Erythroblast (primary cell): ENCODE measurements at places on chromosomes 1 and 21.

- DNase-seq, result no peak
Observed at GRCh38 chr1:184390889-184391288, 4.1 kb downstream of the C1orf21 start.

GRCh38 chr1:119727991-119728390, 16.3 kb downstream of the PHGDH start:
- DNase-seq, result no peak

DNA sequence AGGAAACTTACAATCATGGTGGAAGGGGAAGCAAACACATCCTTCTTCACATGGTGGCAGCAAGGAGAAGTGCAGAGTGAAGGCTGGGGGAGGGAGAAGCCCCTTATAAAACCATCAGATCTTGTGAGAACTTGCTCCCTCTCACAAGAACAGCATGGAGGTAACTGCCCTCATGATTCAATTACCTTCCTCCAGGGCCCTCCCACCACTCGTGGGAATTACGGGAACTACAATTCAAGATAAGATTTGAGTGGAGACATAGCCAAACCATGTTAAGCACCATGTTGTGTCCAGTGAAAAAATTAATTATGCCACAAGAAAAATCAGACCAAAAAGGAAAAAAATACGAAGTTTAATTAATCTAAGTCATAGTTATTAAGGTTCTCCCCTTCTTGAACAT, 109.5 kb downstream of the CLDN17 start:
- DNase-seq, result no peak

DNA sequence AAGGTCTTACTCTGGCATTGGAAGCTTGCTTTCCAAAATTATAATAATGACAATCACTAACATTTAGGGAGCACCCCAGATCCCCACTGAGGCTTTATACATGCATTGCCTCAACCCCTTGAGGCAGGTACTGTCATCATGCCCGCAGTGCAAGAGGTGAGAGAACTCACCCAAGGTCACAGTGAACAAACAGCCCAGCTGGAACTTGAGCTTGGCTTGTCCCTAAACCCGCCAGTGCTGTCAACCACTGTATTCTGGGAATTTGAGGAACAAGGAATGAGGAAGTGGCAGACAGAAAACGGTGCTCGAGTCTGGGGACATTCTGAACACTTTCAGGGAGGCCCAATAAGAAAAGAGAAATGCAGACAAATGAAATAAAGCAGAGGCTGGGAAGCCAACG, 34.6 kb upstream of the TLR5 start:
- no peak for DNase-seq

DNA sequence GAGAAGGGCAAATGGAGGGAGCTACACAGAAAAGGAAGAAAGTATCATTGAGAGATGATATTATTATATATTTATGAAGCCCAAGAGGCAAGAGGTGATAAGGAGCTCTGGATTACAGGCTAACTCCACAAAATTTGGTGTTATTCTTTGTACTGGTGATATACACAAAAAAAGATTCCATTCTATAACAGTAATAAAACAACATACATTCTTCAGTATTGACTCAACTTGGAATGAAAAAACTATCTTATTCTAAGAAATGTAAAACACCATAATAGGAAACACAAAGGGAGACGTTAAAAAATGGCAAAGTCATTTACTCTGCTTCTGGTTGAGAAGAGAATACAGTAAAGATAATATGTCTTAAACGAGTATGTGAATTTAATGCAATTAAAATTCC, 99.4 kb downstream of the TEX35 start:
- no peak for DNase-seq

GRCh38 chr1:157230500-157230899, 92.3 kb upstream of the ETV3 start:
- no peak for DNase-seq

DNA sequence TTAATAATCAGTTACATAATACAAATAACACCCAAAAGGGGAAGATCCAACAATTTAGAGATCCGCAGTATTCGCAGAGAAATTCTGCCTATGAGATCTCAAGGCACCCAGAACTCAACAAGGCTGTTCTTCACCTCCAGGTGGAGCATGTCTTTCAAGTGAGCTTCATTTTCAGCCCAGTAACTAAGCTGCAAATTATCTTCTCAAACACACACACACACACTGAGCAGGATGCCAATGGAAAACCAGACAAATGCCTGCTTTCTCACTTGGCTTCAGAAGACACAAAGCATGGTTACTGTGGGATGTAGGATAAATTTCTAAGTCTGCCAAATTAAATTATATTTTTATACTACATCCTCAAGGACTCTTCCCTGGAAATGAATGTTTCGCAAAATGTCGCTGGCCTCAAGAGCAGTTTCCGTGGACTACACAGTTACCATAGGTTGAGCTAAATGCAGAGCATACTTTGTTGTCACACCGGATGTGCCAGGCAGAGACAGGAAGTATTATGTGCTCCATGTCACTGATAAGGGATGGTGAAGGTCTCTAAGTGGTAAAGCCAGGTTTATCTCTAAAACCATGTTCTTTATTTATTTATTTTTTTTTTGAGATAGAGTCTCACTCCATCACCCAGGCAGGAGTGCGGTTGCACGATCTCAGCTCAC, 30.3 kb downstream of the UBR4 start:
- peak; percentile 80 for DNase-seq

DNA sequence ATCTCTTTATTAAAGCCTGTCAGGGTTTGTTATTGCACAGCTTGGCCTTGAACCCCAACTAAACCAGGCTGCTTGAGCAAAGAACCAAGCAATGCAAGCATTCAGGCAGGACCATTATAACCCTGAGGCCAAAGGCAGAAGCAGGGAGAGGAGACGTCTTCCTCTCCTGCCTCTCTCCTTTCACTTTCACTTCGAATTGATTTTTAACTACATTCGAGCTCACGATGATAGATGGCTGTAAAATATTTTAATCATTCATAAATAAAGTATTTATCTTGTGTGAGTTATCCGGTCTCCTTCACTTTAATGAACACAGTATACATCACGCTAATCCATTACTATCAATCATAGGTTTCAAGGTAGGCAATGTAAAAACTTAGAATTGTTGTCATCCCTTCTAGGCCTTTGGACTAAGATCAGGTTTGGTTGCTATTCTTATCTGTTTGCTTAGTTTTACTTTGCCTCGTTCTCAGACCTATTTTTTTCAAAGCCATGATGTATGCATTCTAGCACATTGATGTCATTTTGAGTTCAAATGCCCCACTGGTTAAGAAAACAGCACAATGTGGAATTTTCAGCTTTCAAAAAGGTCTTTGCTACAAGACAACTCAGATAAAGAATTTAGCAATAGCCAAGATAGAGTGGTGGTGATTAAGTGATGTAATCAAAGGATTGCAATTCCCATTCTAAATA, 480.2 kb upstream of the RUNX1 start:
- peak; percentile 43 for DNase-seq

- peak; percentile 65 for DNase-seq
Observed at GRCh38 chr1:100036718-100037655, 67.2 kb downstream of the SLC35A3 start.

DNA sequence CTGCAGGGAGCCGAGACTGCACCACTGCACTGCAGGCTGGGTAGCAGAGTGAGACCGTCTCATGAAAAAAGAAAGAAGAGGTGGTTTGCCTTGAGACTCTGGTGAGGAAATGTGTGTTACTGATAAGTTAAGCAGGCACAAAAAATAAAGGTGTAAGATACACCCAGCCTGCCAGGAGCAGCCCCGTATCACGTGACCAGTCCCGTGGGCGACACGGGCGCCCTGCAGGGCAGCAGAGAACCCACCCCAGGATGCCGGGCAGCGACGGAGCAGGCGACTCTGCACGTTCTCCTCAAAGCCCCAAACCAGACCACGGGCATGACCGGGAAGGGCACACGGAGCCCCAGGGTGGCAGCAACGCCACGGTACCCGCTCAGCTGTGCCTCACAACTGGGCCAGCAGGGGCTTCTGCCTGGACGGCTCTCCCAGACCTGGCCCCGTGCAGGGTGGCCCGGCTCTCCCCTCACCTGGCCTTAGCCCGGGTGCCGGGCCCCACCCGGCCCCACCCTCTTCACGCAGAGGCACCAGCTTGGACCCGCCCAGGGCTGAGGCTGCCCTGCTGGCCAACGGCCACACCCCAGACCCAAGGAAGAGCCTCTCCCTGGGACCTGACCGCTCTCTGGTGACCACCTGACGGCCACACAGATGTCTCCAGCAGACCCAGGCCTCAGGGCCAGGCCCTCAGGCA, 8.1 kb upstream of the TNFRSF4 start:
- DNase-seq, result no peak

- no peak for DNase-seq
Observed at GRCh38 chr21:29627905-29628304, 311.9 kb downstream of the GRIK1 start.

DNA sequence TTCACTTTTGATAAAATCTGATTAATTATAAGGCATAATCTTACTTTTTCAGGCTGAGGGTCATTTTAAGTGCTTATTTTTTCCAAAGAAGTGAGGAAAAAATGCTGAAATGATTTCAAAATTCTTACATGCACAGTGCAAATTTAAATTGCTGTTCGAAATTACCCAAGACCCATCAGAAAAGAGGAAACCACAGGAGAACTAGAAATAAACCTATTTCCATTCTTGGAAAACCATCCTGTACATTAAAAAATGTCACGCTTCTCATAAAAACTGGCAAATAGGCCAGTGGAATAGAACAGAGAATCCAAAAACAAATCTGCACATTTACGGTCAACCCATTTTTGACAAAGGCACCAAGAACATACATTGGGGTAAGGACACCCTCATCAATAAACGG, 414.9 kb downstream of the SMYD3 start:
- DNase-seq, result no peak

DNA sequence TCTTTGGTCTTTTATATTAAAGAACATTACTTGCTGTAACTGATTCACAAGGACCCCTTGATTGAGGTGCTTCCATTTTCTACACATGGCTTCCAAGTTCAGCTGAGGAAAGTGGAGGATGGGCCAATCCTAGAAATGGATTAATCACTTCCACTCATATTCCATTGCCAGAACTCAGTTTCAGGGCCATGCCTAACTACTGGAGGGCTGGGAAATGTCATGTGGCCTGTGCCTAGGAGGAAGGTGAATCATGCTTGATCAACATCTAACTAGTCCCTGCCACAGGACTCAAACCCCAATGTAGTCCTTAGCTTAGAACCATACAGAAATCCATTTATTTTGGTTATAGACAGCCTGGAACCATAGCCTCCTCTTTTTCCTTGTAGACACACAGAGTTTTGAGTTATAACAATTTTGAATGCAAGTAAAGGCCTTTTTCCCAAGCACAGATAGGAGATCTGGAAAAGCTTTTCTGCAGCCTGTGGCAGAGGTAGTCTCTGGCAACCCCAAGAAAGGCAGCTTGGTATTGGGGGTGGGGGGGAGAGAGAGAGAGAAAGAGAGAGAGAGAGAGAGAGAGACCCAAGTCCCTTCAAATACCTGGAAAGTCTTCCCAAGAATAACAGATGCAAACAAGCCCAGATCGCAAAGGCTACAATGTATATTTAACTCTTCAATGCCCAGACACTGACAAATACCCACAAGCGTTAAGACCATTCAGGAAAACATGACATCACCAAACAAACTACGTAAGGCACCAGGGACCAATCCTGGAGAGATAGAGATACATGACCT, 12.5 kb downstream of the MAST2 start:
- DNase-seq, result no peak

DNA sequence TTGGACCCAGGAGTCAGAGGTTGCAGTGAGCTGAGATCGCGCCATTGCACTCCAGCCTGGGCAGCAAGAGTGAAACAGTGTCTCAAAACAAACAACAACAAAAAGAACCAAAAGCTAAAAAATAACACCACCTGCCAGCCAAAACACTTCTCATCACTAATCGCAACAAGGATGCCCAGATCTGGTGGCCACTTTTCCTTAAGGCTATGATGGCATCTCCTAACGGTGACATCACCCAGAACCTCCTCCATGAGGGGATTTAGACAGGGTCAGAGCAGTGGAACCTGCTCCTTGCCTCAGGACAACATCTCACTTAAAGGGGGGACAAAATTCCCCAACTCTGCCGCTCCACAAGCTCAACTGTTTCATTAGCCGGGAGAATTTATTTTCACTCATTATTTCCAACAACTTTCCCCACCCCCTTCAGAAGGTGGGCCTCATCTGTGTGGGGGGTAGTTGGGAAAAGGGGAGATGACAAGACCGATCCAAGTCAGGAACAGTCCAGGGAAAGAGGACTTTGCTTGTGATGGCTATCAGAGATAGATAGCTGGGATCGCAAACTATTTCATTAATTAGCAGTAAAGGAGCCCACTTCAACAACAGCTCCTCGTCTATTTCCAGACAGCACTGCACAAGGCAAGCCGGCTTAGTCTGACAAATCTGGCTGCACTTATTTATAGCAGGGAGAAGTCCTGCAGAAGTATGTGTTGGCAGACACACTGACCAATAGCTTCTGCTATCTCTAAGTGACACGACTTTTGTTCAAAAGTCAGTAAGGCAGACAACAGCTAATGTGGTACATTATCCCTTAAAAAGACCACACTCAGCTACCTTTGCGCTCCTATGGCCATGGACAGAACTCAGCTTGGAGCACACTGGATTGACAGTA, 2.6 kb downstream of the PABPC4 start:
- DNase-seq, result peak; percentile 43

DNA sequence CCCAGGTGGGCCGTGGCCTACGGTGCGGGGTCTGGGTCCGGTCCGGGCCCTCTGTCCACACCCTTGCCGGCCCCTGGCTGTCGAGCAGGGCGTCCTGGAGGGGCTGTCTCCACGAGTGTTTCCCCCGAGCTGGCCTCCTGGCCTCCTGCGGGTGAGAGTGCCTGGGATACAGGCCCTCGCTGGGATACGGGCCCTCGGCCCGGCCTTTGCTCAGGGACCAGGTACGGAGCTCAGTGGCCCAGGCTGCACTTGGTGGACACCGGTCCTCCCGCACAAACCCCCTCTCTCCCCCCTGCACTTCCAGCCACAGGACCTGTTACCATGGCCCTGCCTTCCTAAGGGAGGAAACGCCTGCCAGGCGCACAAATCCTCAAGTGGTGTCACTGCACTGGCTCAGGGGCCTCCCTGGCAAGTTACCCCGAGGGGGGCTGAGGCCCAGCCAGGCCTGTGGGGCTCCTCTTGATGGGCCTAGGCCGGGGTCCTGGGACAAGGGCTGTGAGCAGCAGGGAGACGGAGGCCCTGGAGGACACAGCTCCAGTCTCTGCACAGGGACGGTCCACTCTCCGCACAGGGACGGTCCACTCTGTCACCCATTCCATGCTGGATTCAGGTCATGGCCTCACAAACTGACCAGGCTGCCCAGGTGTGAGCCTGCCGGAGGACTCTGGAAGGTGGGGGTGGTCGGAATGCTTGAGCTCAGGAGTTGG, 18.2 kb upstream of the RNF223 start:
- no peak for DNase-seq

DNA sequence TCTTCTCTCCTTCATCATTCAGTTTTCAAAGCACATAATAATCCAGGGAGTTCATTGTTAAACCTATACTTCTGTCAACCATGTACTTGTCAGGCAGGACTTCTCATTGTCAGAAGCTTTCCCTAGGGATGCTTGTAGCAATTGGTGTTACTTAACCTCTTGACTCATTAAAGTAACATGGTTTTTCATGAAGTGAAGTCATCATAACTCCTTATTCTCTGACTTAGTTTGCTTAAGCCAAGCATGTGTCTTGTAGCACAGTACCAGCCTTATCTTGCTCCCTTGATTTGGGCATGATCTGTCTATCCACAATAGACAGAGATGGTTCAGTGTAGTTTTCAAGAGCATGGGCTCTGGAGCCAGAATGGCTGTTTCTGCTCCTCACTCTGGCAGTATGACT, 45.3 kb downstream of the LRIG2 start:
- no peak for DNase-seq
